ENCODE measurements at places on chromosomes 3 and 15.

- no peak for DNase-seq
These were observed 40.5 kb upstream of the EIF1B start for GRCh38 chr3:40268802-40269524.

GRCh38 chr3:42935472-42935871 is 29.5 kb downstream of the ZNF662 start:
- DNase-seq: no peak

DNA sequence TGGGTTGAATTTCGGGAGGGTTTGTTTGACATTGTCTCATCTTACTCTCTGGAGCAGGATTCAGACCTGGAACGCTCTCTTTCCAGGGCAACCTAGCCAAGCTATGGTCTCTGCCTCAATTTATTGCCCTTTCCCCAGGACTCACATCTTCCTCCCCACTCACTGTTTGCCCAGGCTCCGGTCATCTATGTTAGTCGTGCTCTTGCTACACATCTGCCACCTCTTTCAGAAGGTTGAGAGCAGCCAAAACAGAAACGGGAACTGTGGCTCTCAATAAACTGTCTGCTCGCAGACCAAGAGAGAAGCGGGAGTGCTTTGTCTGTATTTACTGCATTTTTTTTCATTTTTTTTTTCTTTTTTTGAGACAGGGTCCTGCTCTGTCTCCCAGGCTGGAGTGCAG is 81.6 kb downstream of the ST6GAL1 start:
- no peak for DNase-seq

DNA sequence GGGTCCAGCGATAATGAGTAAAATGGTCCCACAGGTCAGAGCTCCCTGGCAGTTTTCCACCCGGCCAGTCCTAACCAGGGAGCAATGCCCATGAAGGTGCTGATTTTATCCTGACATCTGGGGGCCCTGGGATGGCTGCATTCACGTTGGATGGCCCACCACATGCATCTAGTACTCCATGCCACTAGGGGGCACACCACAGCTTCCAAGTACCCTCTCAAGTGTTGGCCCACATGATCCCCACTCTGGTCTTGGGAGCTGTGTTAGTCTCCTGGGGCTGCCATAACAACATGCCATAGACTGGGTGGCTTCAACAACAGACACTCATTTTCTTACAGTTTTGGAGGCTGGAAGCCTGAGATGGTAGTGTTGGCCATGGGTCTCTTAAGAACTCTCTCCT is 225.5 kb downstream of the SLCO3A1 start:
- peak; percentile 18 for DNase-seq

GRCh38 chr3:152301745-152302181 is 33.0 kb downstream of the MBNL1 start:
- DNase-seq: no peak

DNA sequence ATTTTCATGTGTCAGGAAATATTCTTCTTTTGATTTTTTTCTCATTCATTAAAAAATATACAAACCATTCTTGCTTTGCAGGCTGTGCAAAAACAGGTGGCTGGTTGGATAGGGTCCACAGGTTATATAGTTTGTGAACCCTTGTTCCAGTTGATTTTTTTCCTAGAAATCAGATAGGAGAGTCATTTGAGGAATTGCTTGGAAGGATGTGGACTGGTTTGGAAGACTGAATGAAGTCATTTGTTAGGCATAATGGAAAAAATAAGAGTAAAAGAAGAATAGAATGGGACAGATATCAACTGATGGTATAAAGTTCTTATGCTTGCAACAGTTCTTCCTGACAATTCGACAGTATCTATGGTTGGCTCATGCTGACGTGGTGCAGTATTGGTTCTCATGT is 189.4 kb downstream of the PTPRG start:
- DNase-seq: no peak

- DNase-seq: no peak
These were observed 250.3 kb downstream of the CBLB start for GRCh38 chr3:105618556-105618955.

DNA sequence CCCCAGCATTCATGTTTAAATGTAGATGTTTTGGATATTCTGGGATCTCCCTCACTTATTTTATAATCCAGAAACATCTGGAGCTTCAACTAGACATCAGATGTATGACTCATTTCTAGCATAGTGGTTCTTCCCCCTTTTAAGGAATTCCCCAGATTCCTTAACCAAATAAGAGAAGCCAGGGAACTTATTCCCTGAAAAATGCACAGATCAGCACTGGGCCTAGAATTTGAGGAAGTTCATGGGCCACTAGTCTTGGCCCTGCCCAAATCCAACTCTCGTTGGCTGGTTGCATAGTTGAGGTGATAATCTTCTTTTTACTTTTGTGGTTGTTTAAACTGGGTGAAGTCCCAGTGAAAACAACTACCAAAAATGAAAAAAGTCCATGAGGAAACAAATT is 20.4 kb downstream of the RARRES1 start:
- no peak for DNase-seq

DNA sequence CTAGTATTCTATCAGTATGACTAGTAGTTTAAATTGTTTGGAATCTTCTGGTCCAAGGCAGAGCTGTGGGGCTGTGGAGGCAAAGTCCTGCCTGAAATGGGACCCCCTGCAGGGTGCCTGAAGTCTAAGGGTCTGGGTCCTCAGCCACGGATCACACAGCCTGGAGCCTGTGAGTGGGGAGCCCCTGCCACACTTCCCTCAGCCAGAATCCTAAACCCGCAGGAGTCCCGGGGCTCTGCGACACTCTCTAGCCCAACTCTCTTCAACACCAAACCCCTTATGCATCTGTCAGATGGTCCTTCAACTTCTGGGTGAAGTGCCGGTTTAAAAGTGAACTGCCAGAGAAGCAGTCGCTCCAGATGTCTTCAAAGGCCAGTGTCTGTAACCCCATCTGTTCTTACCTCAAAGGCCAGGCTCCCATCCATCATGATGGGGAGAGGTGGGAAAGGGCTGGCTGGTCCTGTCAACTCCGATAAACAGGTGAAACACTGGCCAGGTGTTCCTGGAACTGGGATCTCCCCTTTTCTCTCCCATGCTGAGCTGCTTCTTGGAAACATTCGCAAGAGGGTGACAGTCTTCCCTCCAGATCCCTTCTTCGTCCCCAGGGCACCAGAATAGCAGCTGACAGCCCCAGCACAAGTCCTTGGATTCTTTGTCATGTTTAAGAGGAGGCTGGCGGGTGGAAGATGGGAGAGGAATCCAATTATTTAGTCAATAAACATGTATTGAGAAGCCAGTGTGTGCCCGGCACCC is 45.6 kb downstream of the CPN2 start:
- DNase-seq: no peak

DNA sequence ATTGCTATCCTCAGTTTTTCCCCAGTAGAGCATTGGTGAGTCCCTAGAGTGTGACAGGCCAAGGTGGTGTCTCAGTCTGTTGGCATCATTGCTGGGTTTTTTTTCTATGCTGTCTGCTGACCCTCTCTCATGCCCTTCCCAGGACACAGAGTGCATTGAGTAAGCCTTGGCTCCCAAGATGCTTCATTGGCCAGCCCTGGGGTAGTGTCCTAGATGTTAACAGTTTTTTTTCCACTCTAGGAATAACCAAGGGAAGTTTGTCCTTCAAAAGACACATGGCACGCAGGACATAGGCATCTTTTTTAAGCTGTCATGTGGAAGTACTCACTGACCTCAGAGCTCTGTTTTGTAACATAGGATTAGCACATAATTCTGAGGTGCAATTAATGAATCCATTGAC is 19.5 kb downstream of the ADAMTSL3 start:
- DNase-seq: no peak

DNA sequence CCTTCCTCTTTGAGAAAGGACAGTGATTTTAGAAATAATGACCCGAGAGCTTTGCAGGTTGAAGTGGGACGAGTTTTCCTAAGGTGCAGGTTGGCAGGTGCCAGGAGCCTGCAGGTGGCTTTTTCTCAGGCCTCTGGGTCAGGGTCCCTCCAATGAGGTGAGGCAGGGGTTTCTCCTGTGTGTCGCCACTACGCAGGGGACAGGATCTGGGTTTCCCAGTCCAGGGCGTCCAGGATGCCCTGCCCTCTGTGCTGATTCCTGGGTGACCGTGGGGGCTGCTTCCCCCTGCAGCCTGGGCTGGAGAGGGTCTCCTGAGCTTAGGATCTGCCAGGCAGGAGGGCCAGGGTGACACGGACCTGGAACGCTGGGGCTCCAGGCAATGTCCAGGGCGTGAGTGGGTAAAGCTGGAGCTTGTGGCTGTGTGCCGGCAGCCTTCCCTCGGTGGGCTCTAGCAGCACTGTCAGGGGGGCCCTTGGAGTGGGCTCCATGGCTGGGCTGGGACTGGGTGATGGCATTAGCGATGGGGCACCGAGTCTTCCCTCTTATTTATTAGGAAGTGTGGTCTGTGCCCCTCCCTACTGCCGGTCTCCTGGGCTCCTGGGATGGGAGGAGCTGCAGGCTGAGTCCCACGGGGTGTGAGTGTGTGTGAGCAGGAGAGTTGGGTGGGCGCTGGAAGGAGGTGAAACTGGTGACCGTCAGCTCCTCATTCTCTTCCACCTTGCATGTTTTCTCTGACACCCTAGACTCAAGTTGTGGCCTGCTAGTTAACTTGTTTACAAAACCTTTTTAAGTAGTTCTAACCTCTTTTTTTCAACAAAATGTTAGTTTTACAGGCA is 1.8 kb downstream of the APBA2 start:
- no peak for DNase-seq

- no peak for DNase-seq
These were observed 13.7 kb downstream of the USP13 start for GRCh38 chr3:179666436-179667035.

DNA sequence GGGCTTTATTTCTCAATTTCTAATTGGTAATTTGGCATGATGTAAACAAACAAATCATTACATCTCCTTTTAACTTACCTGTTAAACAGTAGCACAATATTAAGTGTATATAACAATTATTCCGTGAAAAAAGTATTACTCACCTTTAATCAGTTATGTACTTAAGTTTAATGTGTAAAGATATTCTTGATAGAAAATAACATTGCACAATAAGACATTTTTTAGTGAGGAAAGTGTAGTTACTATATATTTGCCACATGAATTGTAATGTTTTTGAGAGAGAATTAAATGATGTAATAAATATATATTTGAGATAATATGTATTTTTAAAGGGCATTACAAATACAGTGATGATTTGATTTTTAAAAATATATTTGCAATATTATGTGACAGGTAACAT is 10.9 kb upstream of the CCNB2 start:
- no peak for DNase-seq

DNA sequence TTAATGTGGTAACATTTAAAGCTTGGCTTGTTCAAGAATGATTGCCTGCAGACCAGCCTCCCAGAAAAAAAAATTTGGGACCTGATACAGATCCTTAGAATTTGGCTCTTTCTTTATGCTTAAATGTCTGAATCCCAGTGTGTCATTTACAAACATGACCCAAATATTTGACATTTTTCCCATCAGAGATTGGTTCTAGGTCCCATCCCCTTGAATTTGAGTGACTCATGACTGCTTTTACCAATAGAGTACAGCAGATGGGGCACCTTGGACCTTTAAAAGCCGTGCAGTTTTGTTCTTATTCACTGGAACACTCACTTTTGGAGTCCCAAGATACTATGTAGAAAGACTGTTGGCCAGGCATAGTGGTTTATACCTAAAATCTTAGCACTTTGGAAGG is 231.6 kb downstream of the ZIC1 start:
- no peak for DNase-seq

GRCh38 chr3:64905906-64906410 is 218.2 kb upstream of the ADAMTS9 start:
- no peak for DNase-seq

DNA sequence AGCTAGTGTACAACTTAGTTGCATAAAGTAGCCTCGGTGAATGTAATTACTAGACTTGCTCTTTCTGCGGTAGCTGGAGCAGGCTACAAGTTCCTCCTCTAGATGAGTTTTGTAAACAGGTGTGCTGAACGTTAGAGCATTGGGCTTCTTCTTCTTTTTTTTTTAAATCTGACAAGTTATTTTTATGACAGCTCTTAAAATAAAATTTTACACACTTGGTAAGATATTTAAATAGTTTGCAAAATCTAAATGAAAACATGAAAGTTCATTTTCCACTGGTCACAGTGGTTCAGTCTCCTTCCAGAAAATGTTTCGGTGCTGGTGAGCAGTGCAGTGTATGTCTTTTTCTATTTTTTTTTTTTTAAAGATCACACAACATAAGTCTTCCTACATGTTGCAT is 3.0 kb downstream of the CCR9 start:
- DNase-seq: no peak

DNA sequence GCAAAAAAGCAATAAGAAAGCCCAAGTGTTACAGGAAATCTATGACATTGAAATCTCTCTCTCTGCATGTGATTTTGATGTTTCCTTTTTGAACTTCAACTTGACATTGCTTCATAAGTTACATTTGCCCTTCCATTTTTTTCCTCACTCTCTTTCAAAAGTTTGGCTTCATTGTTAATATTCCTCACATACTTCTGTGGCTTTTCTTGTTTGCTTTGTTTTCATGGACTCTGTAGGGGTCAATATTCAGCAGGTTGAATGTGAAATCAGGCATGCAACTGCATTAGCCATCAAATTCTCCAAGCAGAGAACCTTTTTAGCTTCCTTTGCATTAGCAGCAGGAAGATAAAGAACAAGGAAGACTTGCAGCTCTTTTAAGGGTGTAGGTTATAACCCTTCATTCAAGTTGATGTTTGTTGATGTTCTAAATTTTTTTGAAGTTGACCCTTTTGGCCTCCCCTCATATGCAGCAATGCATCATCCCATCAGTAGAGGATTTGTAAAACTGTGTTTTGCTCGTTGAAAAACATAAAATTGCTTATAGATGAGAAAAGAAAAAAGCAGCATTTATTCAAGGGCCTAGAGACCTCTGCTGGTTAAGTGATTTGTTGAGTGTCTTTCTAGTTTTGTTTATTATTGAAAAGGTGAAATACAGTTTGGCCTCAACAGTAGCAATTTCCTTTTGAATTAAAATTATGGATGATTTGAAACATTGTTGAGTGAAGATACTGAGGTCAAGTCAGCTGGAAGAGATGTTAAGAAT is 211.4 kb downstream of the IL5RA start:
- no peak for DNase-seq

- no peak for DNase-seq
These were observed 856.4 kb upstream of the ALCAM start for GRCh38 chr3:104510131-104510849.

DNA sequence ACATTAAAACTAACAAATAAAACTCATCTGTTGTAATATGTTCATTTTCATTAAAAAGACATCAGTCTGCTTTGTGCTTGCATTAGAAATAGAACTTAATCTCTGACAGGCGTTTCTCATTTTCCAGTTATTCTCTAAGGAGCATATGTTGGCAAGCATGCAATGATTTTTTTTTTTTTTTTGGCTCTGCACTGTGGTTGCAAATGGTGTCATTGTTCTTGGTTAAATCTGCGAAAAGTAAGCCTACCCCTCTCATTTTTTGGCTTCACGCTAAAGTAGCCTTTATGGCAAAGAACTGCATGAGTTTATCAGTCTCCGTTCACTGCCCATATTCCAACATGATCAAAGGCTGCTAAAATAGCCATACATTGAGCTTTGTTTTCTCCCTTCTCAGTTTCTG is 403.2 kb downstream of the MECOM start:
- DNase-seq: no peak

- no peak for DNase-seq
These were observed 352.1 kb upstream of the ALCAM start for GRCh38 chr3:105014631-105015030.

- DNase-seq: peak; percentile 75
These were observed 113.6 kb upstream of the ICE2 start for GRCh38 chr15:60592371-60593169.

Data from stimulated activated CD4-positive, alpha-beta T cell treated with anti-CD3 and anti-CD28 coated beads, Interleukin-12 subunit alpha, Interleukin-12 subunit beta, amount 100 ng/mL, for 24 hours (primary cell).